NCI-H774 (cell line): ENCODE measurements at places on chromosomes 2 and 18.
A peak's percentile ranks its signal among the peaks of the same experiment; 100 is the strongest.

GRCh38 chr2:112262876-112263275 is 8.0 kb upstream of the ZC3H8 start:
- no peak for DNase-seq

GRCh38 chr2:128584296-128584890 is 265.7 kb upstream of the HS6ST1 start:
- DNase-seq, result no peak

- DNase-seq, result no peak
These were observed 1118.8 kb upstream of the ZEB2 start for GRCh38 chr2:145638675-145639074.

GRCh38 chr2:429575-430254 is 141.8 kb upstream of the ALKAL2 start:
- no peak for DNase-seq

GRCh38 chr18:36017232-36017631 is 44.8 kb downstream of the RMP24 start:
- DNase-seq, result no peak

DNA sequence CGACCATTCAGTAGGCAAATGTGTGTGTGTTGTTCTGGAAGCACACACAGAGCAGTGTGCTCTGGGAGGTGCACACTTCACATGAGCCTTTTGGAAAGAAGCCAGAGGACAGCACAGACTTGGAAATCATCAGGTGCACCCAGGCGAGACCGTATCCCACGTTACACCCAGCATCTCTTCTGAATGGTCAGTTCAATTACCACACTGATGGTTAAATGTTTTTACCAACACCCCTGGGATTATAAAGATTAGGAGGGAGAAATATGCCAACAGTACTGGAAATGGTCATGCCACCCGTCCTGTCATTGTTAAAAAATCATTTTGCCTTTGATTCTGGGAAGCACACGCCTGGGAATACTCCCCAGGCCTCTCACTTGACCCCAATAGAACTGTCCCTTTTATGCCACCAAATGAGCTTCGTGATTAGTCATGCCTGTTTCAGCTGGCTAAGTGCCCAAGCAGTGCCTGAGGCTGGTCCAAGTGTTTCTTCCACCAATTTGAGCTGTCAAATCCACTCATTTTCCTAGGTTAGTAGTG is 183.7 kb downstream of the NRP2 start:
- DNase-seq, result peak; percentile 40

GRCh38 chr2:67840460-67841068 is 222.2 kb downstream of the C1D start:
- DNase-seq, result peak; percentile 55

DNA sequence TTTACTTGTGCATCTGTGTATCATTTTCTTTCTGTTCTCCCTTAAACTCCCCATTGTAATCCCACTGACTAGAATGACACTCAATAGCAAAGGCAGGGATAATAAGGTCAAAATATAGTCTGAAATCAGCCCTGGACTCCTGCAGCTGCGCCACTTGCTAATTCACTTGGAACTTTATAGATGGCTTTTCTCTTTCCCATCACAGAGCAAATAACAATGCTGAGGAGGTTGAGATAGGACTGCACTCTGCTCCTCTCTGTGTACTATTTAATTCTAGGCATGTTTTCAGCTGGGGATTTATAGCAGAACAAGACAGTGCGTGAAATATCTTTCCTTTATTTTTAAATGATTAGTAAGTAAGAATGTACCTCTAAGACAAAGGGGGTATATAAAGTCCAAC is 324.2 kb downstream of the LNPK start:
- DNase-seq, result no peak

DNA sequence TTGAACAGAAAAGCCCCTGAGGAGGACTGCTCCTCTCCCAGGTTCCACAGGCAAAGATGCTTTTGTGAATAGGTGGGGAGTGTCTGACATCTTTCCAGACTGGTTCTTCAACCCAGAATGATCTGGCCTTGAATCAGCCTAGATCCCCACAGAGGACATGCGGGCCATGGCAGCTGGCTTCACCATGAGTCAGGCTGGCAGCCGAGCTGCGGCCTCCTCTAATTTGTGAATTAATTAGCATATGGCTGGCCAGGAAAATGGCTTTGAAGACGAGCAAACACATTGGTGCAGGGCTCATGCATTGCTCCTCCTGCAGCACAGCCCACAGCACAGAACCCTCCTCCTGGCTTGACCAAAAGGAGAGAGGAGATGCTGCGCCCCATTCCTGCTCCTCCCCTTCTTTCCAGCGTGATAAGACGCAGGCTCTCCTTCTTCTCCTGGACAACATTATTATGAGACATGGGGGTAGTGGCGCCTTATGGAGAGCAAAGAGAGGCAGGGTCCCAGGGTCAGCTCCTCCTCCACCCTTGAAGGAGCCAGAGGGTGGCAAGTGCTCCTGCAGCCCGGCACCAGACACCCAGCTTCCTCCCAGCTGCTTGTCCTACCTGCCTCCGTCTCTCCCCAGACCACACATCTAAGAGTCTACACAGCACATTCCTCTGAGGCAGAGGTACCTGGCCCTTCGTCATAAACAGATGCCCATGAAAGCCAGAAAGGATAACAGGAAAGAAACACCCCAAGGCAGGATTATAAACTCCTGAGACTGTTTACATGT is 66.7 kb downstream of the EDAR start:
- DNase-seq, result no peak

DNA sequence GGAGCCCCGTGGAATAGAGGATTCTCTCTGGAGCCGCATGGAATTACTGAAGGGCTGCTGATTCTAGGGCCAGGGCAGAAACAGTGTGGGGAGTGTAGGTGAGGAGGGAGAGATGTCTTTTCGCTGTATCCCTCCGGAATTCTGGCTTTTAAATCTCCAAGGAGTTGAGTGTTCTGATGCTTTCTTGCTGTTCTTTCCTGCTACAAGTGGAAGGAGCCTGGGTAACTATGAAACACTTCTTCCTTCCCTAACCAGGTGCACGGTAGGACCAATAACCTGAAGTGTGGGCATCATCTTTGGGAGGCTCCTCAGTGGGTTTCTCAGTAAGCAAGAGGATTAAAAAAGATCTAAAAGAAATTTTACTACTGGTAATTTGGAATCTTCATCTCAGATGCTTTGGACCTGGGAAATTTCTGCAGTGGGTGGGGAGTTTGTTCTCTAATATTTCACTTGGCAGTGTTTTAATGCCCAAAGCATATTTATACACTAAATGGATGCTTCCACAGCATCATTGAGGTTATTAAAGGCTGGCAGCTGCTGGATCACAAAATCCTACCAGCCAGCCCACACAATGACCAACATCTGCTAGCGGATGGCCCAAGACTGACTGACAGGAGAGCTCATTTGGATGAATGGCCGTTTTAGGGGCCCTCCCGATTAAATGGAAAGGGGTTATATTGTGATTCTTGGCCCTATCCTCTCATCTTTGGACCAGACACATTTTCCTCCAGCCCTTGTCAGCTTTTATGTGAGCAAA is 2.1 kb downstream of the EML6 start:
- DNase-seq, result no peak

DNA sequence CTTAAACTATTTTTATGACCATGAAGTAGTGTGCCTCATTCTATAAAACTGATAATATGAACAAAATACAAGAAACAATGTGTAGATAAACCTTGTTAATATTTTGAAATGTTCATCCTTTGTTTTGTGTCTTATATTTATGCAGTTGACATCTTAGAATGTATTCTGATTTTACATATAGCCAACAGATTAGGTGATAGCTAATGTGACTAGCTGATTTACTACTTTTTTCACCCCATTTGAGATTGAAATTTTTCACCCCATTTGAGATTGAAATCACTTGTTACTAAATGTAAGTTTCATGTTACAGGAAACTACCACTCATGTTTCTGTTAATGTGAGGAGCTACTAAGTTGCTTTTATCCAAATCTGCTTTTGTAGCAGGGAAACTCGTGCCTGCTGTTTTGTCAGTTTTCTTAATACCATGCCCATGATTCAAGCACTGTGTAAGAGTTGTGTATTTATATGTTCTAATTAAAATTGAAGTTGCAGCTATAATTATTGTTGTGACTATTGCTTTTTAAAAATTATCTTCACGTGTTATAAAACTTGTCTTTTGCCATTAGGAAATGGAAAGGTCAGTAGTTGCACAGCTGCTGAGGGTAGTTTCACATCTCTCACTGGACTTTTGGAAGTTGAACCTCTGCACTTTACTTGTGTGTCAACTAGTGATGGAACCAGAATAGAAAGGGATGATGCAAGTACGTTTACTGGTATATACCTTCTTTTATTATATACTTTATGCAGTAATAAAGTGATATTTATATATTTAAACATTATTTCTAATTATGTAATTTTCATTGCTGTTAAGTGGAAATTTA is 96.6 kb downstream of the BIRC6 start:
- no peak for DNase-seq

DNA sequence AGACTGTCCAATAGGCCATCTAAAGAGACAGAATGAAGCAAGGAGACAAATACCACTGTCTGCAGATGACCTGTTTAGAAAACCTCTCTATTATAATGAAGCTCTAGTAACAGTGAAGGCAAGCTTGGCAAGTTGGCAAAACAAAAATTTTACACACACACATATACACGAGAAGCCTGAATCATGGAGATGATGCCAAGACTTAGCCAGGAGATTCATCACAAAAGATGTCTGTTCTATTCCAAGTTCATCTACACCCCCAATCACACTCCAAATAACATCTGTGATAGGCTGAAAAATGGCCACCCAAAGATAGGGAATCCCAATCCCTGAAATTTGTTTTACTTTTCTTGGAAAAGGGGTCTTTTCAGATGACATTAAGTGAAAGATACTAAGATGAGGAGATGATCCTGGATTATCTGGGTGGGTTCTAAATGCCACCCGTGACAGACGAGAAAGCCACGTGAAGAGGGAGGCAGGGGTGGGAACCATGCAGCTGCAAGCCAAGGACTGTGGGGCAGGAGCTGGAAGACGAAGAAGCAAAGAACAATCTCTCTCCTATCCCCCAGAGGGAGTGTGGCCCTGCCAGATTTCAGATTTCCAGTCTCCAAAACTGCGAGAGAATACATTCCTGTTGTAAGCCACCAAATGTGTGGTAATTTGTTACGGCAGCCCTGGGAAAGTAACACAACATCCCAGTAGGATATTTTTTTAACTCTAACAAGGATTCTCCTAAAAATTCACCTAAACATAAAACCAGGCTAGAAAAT is 20.0 kb downstream of the HDLBP start:
- DNase-seq, result no peak

GRCh38 chr18:49723648-49724180 is 89.6 kb downstream of the ACAA2 start:
- no peak for DNase-seq

DNA sequence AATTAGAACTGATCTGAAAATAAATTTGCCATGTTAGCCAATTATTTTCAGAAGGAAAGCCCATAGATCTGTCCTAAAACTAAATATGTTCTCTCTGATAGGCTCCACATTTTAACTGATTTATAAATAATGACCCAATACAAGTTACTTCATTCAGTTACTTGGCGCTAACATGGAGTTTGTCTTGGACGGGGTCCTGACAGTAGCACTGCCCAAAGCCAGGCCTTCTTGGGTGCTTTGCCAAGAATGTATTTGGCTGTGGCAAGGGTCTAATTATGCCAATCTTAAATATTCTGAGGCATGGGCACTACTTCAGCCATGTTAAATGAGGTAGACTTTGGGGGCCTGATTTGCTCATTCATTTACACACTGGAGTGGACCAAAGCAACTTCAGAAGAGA is 135.0 kb upstream of the PKDCC start:
- DNase-seq, result no peak

DNA sequence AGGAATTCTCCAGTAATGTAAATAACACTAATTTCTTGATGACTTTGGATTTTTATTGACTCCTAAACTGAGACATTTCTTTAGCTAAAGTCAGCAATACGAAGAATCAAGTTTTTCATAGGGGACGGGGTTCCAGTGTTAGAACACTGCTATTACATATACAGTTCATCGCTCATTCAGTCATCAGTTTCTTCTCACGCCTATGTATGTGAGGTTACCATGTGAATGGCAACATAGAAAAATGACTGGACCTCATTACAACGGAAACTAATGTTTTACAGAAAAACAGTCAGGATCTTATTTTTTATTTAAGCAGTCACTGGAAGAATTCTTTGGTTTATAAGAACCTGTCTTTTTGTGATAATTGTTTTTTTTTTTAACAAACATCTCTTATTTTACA is 56.4 kb downstream of the THADA start:
- DNase-seq, result no peak

DNA sequence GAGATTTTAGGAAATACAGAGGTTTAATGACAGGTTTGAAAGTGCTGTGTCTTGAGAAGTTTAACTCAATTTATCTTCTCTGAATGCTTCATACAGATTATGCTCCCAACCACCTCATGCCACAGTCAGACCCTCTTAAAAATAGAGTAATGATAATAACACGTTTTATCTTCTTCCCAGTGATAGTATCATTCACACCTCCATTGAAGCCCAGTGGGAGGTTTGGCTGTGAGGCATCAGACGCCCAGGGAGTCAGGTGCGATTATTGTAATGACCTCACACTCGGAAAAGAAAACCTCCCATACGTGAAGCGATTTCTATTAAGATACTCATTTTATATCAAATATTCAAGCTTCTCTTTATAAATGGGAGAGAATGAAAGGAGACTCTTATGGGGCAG is 366.3 kb downstream of the SETBP1 start:
- no peak for DNase-seq

DNA sequence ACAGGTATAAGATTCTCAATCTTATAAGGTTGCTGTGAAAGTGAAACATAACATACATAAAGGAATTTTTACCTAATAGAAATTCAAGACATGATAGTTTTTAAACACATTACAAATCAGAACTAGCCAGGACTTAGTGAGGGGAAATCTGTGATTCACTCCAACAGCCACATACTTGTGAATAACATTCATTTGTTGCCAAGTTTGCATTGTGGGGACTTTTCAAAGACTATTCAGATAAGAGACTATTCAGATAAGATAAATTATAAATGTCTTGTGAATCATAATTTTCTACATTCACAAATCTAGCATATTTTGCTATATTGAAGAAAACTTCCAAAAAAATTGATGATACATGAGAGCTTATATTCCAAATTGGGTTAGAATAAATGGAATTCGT is 345.3 kb upstream of the CDH20 start:
- no peak for DNase-seq

DNA sequence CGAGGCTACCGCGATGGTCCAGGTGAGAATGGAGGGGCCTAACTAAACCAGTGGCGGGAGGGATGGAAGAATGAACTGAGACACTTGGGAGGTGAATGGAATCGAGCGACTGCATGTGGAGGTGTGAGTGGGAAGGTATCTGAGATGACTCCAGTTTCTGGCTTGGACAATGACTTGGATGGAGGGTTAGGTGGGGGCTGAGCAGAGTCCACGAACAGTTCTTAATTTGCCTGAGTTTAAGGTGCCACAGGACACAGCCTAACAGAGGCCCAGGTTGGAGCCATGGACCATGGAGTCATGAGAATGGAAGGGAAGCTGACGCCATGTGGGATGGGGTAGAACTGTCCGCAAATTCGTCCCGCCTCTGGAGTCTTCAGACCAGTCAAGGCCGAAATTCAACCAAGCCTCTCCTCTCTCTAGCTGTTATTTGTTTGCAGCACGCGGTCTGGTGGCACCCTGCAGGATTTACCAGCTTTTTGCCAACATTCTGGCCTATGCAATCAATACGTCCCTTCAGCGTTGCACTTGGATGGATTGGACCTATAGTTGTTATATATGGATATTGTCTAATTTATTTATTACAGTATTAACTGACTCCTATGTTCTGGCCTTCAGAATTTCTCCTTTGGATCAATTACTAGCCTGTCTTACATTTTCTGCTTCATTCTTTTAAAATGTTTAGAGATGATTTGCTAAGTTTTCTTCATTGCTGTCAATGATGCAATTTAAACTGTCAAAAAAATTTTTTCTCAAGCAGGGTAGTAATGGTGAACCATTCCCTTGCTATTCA is 940 bp upstream of the BOLA3 start:
- DNase-seq, result no peak

- DNase-seq, result no peak
These were observed 75.4 kb downstream of the CD8B2 start for GRCh38 chr2:106562268-106563186.
